ENCODE measurements at places on chromosomes 1 and 21. TPM values are rescaled to one million over a fixed set of nuclear protein-coding genes. Genes with fewer than 3 reads are reported as not detected.

C1orf94 gene
- total RNA-seq = not detected

BCL2L15 gene
- 1.1 TPM for total RNA-seq

NUCKS1 gene
- 301 TPM for total RNA-seq

ANP32E gene
- 152 TPM for total RNA-seq

MMEL1 gene
- total RNA-seq = not detected

PCP4L1 gene
- total RNA-seq = not detected

IL6R gene
- not detected for total RNA-seq

C21orf58 gene
- 141 TPM for total RNA-seq

OR2T2 gene
- total RNA-seq = not detected

VPS26C gene
- total RNA-seq = 43.3 TPM

LRRN2 gene
- not detected for total RNA-seq

CFHR4 gene
- not detected for total RNA-seq

SLC9C2 gene
- total RNA-seq = not detected

Measured in OCI-LY7 (cell line).